ENCODE measurements at places on chromosomes 1 and 21.

GRCh38 chr1:42138586-42138985, 14.6 kb upstream of the GUCA2B start:
- DNase-seq, result no peak

DNA sequence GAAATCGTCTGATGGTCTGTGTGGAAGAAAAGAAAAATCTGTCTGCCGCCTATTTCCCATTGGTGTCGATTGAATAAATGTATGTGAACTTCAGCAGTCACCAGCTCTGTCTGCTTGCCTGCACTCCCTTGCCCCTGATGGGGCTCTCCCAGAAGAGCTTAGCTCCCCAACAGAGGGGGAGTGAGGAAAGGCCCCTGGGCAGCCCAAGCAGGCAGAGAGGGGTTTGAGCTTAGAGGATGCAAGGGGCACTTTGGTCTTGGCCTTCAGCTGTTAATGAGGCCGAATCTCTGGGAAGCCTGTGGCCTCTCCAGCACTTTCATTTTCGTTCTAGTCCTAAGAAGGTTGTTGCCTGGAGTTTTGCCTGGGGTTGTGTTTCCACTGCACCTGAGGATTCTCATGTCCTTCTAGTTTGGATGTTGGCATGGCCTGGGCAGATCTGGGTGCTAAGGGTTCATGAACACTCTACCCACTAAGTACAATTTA, 2.8 kb downstream of the FOXD2 start:
- no peak for DNase-seq

DNA sequence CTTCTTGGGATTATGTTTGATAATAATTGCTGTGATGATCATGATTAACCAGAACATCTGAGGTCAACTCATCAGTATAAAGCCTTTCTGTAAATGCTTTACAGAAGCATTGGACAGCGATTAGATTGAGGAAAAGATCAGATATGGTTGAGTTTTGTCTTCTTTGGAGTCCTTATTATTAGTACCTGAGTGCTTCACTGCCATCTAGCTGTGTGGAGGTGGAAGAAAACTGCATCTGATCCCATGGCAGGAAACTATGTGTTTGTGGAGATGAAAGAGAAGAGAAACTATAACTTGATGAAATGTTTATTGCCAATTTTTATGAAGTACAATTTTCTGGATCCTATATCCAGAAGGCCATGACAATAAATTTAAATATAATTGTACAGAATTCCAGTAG, 11.4 kb downstream of the FLG2 start:
- no peak for DNase-seq

GRCh38 chr1:61284248-61284854, 202.0 kb downstream of the NFIA start:
- DNase-seq, result no peak

DNA sequence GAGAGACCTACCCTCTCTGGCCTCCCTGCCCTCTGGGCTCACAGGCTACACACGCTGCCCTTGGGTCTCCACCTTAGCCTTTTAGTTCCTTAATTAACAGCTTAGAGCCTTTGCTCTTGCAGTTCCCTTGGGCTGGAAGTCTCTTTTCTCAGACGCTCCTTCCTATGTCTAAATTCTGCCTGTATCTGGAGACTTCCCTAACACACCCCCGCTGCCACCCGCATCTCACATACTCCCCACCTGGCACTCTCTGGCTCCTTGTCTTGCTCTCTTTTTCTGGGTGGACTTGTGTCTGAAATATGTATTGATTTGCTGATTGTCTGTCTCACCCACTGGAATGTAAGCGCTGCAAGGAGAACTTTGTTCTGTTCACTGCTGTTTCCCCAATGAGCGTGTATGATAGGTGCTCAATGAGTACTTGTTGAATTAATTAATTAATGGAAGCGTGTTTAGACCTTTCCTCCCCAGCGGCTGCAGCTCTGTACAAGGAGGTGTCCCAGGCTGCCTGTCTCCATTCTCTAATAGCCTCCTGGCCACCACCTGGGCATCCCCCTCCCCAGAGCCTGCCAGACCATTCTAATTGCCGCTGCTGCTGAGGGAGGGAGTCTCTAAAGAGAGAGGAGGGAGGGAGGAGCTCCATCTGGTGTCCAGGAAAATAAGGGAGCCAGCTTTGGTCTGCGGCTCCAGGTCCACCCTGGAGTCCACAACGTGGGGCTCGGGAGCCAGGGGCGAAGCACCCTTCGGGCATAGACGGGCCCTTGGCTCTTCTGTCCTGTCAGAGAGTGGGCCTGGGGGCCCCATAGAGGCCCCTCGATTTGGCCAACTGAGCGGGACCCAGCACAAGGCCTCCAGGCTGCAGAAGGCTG, 95.4 kb downstream of the RNF220 start:
- DNase-seq, result no peak

DNA sequence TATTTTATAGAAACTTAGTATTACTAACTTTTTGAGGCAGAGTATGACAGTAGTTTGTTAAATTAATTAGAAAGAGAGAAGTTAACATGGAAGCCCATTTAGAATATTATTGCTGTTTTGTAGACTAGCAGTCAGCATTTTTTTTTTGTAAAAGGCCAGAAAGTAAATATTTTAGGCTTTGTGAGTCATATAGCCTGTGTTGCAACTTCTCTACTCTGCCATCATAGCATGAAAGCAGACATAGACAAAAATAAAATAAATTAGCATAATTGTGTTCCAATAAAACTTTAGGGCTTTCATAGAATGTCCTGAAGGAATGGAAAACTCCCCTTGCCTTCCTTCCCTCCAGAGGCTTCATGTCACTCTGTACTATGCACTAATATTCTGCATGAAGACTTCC, 12.3 kb upstream of the RGS4 start:
- DNase-seq, result no peak

DNA sequence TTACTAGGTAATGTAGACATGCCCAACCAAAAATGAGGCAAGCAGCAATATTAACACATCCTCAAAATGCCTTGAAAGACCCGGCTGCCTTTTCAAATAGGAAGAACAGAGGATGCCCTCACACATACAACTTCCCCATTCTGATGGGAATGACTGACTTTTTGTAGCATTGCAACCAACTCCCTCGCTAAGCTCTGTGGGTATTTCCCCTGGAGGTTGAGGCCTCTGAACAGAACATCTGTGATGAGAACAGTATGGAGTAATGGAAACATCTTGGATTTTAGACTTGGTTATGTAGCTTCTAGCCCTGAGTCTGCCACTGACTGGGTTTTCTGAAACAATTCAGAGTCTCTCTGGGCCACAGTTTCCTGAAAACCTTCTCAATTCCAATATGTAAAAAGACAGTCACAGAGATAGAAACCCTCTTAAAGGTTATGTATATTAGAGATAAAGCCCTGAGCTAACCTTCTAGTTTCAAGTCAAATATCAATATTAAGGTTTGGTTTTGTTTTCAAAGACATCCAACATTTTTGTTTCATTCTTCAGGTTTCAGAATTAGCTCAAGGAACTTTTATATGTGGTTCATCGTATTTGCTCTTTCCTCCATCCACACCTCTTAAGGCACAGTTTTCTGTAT, 311.5 kb downstream of the SETD4 start:
- DNase-seq, result no peak

GRCh38 chr1:202076050-202076511, 46.6 kb upstream of the GPR37L1 start:
- no peak for DNase-seq

DNA sequence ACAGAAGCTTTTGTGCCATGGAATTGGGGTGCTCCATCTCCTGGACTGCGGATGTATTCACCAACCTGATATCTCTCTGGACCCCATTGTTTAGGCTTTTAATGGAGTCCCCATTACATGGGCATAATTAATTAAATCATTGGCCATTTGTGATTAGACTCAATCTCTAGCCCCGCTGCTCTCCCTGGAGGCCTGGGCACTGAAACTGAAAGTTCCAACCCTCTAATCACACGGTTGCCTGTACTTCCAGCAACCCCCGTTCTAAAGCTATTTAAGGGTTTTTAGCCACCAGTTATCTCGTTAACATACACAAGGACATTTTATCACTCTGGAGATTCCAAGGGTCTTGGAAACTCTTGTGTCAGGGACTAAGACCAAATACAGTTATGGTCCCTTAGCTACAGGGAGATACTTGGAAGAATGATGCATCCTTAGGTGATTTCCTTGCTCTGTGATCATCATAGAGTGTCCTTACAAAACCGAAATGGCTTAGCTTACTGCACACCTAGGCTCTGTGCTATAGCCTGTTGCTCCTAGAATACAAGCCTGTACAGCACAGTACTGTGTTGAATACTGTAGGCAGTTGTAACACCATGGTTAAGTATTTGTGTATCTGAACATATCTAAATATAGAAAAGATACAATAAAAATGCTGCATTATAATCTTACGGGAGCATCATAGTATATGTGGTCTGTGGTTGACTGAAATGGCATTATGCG, 71.8 kb downstream of the VPS13D start:
- no peak for DNase-seq

- DNase-seq, result no peak
These were observed 18.9 kb upstream of the ITLN2 start for GRCh38 chr1:160973491-160973890.

Data from T-helper 2 cell (primary cell).